Epithelial cell of umbilical artery (primary cell): ENCODE measurements at places on chromosomes 2 and 18. TPM values are rescaled to one million over a fixed set of nuclear protein-coding genes. Genes with fewer than 3 reads are reported as not detected.

SPEG gene
- total RNA-seq: 0.30 and 0.32 TPM in 2 replicates

DSG4 gene
- not detected in 2 replicates for total RNA-seq

FASTKD2 gene
- 47.7 and 80.9 TPM in 2 replicates for total RNA-seq

ITPRIPL1 gene
- 1.6 and 3.0 TPM in 2 replicates for total RNA-seq

ZNF396 gene
- 0.32 and 0.76 TPM in 2 replicates for total RNA-seq

CLEC4F gene
- 0.15 TPM in 1 of 2 replicates, not detected in the other for total RNA-seq

SDC1 gene
- 0.97 and 1.1 TPM in 2 replicates for total RNA-seq

HOXD9 gene
- total RNA-seq: 1.3 and 1.4 TPM in 2 replicates

SPOPL gene
- total RNA-seq: 14.6 and 15.9 TPM in 2 replicates

CYP27C1 gene
- not detected in 2 replicates for total RNA-seq

ARHGAP15 gene
- total RNA-seq: not detected in 2 replicates

KLHL41 gene
- under 0.01 and 0.15 TPM in 2 replicates for total RNA-seq

TWIST2 gene
- 0.65 and 0.91 TPM in 2 replicates for total RNA-seq

MARCHF4 gene
- total RNA-seq: 3.2 and 6.2 TPM in 2 replicates

C2orf80 gene
- not detected in 2 replicates for total RNA-seq

RUFY4 gene
- not detected in 2 replicates for total RNA-seq

PRKAG3 gene
- not detected in 2 replicates for total RNA-seq

SERPINB11 gene
- not detected in 2 replicates for total RNA-seq

SCN7A gene
- under 0.01 TPM in 1 of 2 replicates, not detected in the other for total RNA-seq

PIEZO2 gene
- total RNA-seq: 0.32 and 2.6 TPM in 2 replicates

BOLA3 gene
- 43.2 and 55.9 TPM in 2 replicates for total RNA-seq

IL36B gene
- total RNA-seq: not detected in 2 replicates

DAW1 gene
- 13.1 and 17.5 TPM in 2 replicates for total RNA-seq

UNC50 gene
- 51.0 and 55.8 TPM in 2 replicates for total RNA-seq

GALNT5 gene
- total RNA-seq: under 0.01 and 0.30 TPM in 2 replicates

PPP1R1C gene
- 0.32 TPM in 1 of 2 replicates, not detected in the other for total RNA-seq

SLC4A5 gene
- total RNA-seq: 0.30 and 0.32 TPM in 2 replicates

OBSL1 gene
- total RNA-seq: 13.0 and 13.2 TPM in 2 replicates

PDCD1 gene
- not detected in 2 replicates for total RNA-seq

SIX2 gene
- total RNA-seq: 0.32 and 0.91 TPM in 2 replicates

POMC gene
- total RNA-seq: 1.3 and 3.5 TPM in 2 replicates

KCNG2 gene
- not detected in 2 replicates for total RNA-seq

RAMP1 gene
- not detected in 2 replicates for total RNA-seq

LINC00305 gene
- not detected in 2 replicates for total RNA-seq

UPP2 gene
- total RNA-seq: not detected in 2 replicates

ZNF532 gene
- 35.1 and 40.6 TPM in 2 replicates for total RNA-seq

ACMSD gene
- not detected in 2 replicates for total RNA-seq

SCYGR4 gene
- total RNA-seq: not detected in 2 replicates

IL37 gene
- not detected in 2 replicates for total RNA-seq

HOXD12 gene
- not detected in 2 replicates for total RNA-seq

MRPL30 gene
- 47.1 and 49.1 TPM in 2 replicates for total RNA-seq

D2HGDH gene
- total RNA-seq: 10.8 and 11.0 TPM in 2 replicates
